Pons (tissue), 1 donor: ENCODE measurements at places on chromosomes 7 and 10.
A peak's percentile ranks its signal among the peaks of the same experiment; 100 is the strongest.

GRCh38 chr10:106929291-106929895 is 235.1 kb downstream of the SORCS1 start:
- no peak for DNase-seq

- peak; percentile 25 for DNase-seq
Observed at GRCh38 chr7:113698556-113699220, 220.1 kb downstream of the PPP1R3A start.

- DNase-seq: peak; percentile 73
Observed at GRCh38 chr10:6108631-6109443, 20.0 kb downstream of the RBM17 start.

DNA sequence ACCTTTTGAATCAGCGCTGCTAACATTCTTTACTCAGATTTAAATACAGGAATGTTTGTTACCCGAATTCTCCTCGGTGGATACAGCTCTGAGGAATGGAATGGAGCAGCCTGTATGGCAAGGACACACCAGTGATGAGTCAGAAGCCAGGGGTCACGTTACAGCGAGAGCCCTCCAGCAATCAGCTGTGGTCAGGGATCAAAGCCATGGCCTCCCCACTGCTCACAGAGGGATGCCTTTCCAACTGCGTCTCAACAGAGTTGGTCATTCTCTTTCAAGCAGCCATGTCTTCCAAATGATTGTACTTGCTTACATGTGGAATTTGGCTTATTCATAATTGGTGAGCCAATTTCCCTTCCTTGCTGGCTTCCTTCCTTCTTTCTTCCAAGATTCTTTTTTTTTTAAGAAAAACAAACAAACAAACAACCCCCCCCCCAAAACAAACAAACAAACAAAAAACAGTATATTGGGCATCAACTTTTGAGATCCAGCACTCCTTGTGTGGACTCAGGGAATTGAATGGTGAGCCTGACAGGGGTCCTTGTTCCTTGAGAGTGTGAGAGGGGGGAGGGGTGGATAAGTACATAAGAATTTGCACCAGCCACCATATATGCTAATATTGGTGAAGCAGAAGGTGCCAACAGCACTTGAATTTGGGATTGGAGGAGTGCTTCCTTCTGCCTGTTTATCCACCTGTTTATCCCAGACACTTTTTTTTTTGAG is 100.2 kb downstream of the ATXN7L1 start:
- DNase-seq: no peak

DNA sequence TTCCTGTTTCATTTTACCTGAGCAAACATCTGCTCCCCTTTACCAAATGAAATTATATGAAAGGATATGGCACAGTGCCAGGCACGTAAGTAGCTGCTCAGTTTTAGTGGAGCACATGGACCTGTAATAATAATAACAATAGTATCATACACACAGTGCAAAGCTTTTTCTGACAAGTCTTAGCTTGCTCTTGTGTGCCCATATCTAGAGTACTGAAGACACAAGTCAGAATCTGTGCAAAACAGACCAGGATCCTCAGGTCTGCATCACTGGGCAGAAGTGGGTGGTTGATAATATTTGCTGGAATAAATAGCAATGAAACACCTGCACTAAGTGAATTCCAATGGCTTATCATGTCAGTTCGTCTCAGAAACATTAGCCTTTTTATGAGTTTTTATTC is 85.5 kb upstream of the DKK1 start:
- DNase-seq: no peak

- no peak for DNase-seq
Observed at GRCh38 chr7:75575488-75576121, 83.5 kb downstream of the SPDYE5 start.

- peak; percentile 37 for DNase-seq
Observed at GRCh38 chr7:142188846-142189245, 69.0 kb downstream of the PRSS58 start.

DNA sequence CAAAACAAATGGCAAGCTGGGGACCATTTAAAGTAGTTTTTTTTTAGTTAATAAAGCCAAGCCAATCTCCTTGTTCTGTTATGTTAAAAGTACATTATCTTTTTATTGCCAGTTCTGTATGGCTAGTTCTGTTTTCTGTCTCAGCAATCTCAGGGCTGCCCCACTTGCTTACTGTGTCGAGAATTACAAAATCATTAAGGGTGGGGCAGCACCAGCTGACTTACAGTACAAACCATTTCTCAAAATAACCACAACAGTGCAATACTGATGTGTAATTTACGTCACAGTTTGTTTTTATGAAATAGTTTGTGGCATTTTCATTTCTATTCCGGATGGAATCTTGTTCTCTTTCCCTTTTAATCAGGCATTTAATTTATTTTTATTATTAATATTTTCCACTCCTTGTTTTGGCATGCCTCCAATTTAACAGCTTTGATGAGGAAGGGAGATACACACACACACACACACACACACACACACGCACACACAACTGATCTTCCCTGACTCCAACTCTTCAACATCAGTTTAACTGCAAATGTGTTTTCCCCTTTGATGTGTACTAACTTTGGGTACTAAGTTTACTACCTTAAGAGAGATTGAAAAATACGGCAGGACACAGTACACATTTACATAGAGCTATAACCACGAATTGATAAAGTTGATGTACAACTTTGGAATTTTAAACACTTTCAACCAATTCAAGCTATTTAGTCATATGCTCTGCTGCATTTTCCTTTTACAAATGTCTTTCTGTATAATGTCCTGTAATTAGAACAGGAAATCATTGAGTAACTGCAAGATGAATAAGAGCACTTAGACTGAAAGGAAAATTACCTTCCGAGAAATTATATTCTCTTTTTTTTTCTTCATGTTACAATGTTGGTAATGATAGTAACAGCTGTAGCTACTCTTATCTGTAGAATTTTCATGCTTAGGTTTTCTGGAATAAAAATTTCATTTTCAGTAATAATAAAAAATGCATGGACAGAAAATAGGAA is 91.5 kb downstream of the ARID5B start:
- peak; percentile 31 for DNase-seq

GRCh38 chr7:107993891-107994291 is 9.1 kb downstream of the LAMB1 start:
- DNase-seq: no peak
